ENCODE measurements at places on chromosomes 4 and X. TPM values are rescaled to one million over a fixed set of nuclear protein-coding genes. Genes with fewer than 3 reads are reported as not detected.

The P2RY4 gene
- polyA plus RNA-seq: not detected

The WDFY3 gene
- polyA plus RNA-seq: 6.6 TPM

The GNPDA2 gene
- polyA plus RNA-seq: 4.5 TPM

The C4orf50 gene
- not detected for polyA plus RNA-seq

The YIPF7 gene
- polyA plus RNA-seq: not detected

The SSX2B gene
- polyA plus RNA-seq: not detected

The TMEM150C gene
- 14.4 TPM for polyA plus RNA-seq

The PCDH11X gene
- polyA plus RNA-seq: not detected

All from adipose tissue (tissue), 3 donors.